ENCODE measurements at places on chromosomes 5 and 9.

DNA sequence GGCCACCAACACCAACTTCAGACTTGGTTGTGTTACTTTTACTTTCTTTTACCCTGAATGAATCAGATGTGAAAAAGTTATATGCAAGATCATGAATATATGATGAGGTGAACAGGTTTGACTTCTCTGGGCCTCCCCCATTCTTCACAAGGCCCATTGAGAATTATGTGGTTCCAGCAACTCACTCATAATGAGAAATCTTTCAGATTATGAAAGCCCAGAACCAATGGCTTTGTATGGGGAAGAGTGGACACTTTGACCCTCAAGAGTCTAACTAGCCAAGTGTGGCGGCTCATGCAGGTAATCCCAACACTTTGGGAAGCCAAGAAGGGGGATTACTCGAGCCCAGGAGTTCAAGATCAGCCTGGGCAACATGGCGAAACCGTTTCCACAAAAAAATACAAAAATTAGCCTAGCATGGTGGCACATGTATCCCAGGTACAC is 16.1 kb upstream of the LNPEP start:
- DNase-seq = no peak

- DNase-seq = no peak
Measured at GRCh38 chr5:124921694-124922093, 175.3 kb upstream of the ZNF608 start.

DNA sequence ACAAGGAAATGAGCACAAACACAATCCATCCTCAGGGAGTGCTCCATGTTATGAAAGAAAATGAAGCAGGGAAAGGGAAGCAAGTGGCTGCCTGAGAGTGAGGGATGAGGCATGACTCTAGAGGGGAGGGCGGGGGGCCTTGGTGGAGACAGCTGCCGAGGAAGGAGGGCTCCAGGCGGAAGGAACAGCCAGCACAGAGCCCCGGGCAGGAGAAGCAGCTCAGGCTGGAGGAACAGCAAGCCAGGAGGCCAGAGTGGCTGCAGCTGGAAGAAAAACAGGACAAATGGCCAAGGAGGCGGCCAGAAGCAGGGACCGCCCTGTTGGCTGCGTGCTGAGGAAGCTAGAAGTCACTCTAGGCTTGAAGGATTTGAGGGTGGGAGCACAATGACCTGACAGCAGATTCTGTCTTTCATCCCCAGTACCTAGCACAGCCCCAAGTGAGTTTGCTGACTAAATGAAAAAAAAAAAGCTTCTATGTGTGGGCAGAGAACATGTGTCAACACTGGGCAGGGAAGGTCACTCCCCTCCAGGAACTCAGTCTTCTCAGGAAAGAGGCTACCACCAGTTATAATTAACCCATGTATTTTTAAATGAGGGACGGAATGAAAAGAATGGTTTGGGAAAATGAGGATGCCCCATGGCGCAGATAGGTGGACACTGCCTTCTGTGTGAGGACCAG is 142.8 kb downstream of the DCP2 start:
- DNase-seq = peak; percentile 12

- DNase-seq = peak; percentile 56
Measured at GRCh38 chr9:81497091-81497490, 192.3 kb downstream of the TLE1 start.

- DNase-seq = no peak
Measured at GRCh38 chr5:43348207-43348606, 35.0 kb upstream of the HMGCS1 start.
